GM06990 (cell line): ENCODE measurements at places on chromosomes 16 and 17.

- DNase-seq: no peak
Observed at GRCh38 chr17:21029036-21029435, 13.8 kb downstream of the USP22 start.

DNA sequence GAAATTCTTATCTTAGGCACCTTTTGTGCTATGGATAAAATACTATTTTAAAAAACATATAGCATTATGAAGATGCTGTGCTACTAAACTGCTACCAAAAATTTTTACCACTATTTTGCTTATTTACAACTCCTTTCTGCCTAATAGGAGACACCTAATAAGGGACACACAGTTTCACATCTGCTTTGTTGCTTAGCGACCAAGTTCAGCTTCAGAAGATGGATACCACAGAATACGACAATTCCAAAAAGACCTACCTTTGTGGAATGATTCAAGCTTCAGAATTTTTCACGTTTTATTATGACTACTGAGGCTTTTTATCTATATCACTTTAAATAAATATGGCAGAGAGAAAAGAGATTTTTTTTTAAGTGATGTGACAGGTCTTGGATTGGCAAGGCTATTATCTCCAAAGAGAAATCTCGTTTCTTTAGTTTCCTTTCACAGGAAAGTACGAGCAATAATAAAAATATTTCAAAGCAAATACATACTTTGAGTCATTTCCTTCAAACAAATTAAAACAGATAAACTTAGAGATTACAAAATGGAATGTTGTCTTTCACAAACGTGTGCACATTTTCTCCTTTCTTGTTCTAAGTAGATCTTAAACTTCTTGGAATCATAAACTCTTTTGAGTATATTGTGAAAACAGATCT lies 35.4 kb downstream of the SPAG9 start:
- no peak for DNase-seq

- DNase-seq: no peak
Observed at GRCh38 chr17:68658999-68659780, 58.0 kb upstream of the FAM20A start.

GRCh38 chr17:28563475-28563874 lies 7.8 kb downstream of the PIGS start:
- DNase-seq: no peak

DNA sequence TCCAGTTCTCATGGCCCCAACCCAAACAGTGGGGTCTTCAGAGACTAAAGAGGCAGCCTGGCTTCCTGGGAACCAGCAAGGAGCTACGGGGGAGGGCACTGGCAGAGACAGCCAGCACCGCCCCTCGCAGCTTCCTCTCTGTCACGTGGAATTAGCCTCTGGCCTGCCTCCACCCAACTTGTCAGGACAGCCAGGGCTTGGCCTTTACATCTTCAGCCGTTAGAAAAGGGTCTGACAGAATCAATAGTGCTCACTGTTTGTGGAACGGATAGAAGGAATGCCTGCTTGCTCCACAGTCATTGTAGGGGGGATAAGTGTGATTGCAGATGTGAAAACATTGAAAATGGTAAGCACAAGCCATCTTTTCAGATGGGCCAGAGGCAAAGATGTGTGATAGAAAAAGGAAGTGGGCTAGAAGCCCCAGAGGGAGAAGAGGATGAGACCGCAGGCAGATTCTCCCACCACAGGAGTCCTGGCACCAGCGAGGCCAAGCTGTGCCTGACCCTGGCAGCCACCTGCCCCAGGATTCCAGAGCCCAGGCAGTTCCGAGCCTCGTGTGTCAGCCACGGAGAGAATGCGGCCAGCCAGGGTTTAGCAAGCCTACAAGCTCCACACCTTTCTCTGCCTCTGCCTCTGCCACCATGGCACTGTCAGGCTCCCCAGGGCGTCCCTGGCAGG lies 18.6 kb downstream of the GRIN2C start:
- no peak for DNase-seq

- DNase-seq: no peak
Observed at GRCh38 chr17:67491009-67491680, 114.1 kb downstream of the PITPNC1 start.

DNA sequence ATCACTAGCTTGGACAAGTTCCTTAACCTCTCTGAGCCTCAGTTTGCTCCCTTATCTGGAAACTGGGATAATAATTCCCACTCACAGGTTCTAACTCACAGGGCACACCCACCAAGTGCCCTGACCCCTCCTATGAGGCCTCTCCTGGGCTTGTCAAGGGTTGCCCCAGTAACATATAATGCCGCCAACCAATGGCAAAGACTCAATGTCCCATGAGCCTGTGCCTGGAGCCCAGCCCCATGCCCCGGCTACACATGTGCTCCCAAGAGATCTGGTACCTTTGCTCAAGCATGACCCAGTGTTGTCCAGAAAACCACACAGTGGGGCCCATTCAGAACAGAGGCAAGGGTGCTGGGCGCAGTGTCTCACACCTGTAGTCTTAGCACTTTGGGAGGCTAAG lies 8.5 kb upstream of the FBXL19 start:
- no peak for DNase-seq

- DNase-seq: no peak
Observed at GRCh38 chr17:59428916-59429485, 97.5 kb downstream of the YPEL2 start.

- DNase-seq: no peak
Observed at GRCh38 chr17:76827736-76828135, 40.5 kb upstream of the MGAT5B start.

GRCh38 chr17:63222655-63223054 lies 223.5 kb downstream of the CYB561 start:
- no peak for DNase-seq
